ENCODE measurements at places on chromosomes 1 and 21. TPM values are rescaled to one million over a fixed set of nuclear protein-coding genes. Genes with fewer than 3 reads are reported as not detected.

Gene SPTA1
- total RNA-seq: not detected

Gene FCGR3A
- total RNA-seq: 11.7 TPM

Gene GGPS1
- 38.8 TPM for total RNA-seq

Gene ATP6V1G3
- total RNA-seq: not detected

Gene HPCAL4
- total RNA-seq: not detected

Gene TNFRSF9
- total RNA-seq: not detected

Gene DESI2
- total RNA-seq: 27.3 TPM

Gene SLFNL1
- total RNA-seq: 0.16 TPM

Gene PLA2G2C
- not detected for total RNA-seq

Gene NR0B2
- not detected for total RNA-seq

Gene LORICRIN
- not detected for total RNA-seq

Gene SH3BGR
- not detected for total RNA-seq

Gene TMPRSS2
- 1.5 TPM for total RNA-seq

Gene SH2D2A
- total RNA-seq: 1.1 TPM

Gene CD1B
- not detected for total RNA-seq

Gene PADI2
- 0.22 TPM for total RNA-seq

Gene DEPDC1
- 0.44 TPM for total RNA-seq

Gene CTH
- 9.7 TPM for total RNA-seq

Gene SPATA1
- 1.1 TPM for total RNA-seq

Gene SLC35D1
- total RNA-seq: 12.4 TPM

Gene ORC1
- total RNA-seq: 0.19 TPM

Gene HSPA6
- total RNA-seq: 8.4 TPM

Gene CDK18
- total RNA-seq: 7.8 TPM

Gene BRINP3
- total RNA-seq: not detected

Gene BSND
- total RNA-seq: not detected

Gene LCE2B
- not detected for total RNA-seq

Gene KANK4
- total RNA-seq: 9.4 TPM

Gene MEAF6
- 52.0 TPM for total RNA-seq

Gene PCSK9
- not detected for total RNA-seq

Gene NUAK2
- total RNA-seq: 1.4 TPM

Gene RGS16
- 0.75 TPM for total RNA-seq

Gene USH2A
- total RNA-seq: not detected

Gene KRTAP21-2
- total RNA-seq: not detected

Gene TRIM58
- 0.33 TPM for total RNA-seq

Gene PRR9
- not detected for total RNA-seq

Gene CD101
- total RNA-seq: 0.51 TPM

Gene MX2
- 31.0 TPM for total RNA-seq

Gene IVL
- total RNA-seq: not detected

Gene ADCY10
- 0.22 TPM for total RNA-seq

Gene CA6
- not detected for total RNA-seq

Gene FALEC
- total RNA-seq: not detected

Gene TAL1
- 4.6 TPM for total RNA-seq

Gene NEGR1
- 38.3 TPM for total RNA-seq

Gene LAMC1
- 597 TPM for total RNA-seq

Gene NBPF20
- 2.1 TPM for total RNA-seq

Gene TSPAN2
- 5.1 TPM for total RNA-seq

Gene AKNAD1
- total RNA-seq: not detected

Gene ACKR1
- total RNA-seq: 147 TPM

Gene OR6K6
- not detected for total RNA-seq

Gene SIPA1L2
- total RNA-seq: 17.6 TPM

Gene SYTL1
- 1.9 TPM for total RNA-seq

Gene OR2T29
- total RNA-seq: not detected

Gene FMN2
- total RNA-seq: 1.4 TPM

Gene S100A14
- 0.65 TPM for total RNA-seq

Gene PTCH2
- total RNA-seq: 0.68 TPM

Gene MYCL
- 0.34 TPM for total RNA-seq

Measured in subcutaneous adipose tissue (tissue), 4 donors.